HS-27A (cell line): ENCODE measurements at places on chromosomes 5 and 9.
A peak's percentile ranks its signal among the peaks of the same experiment; 100 is the strongest.

GRCh38 chr5:138457531-138458275 is 7.6 kb upstream of the EGR1 start:
- no peak for DNase-seq

DNA sequence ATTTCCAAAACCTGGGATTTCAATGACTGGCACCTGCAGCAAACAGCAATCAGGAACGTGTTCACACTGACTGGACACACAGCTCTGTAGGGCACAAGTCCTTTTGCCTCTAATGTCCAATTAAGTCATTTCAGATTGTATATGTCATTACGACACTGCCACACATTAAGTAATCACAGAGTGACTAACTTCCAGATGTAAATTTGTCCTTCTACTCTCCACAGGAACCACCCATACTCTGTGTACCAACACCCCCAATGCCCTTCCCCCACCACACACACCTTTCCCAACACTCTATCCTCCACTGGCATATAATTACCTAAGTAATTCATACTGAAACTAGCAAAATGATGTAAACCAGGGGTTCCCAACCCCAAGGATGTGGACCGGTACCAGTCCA is 30.5 kb downstream of the LARS1 start:
- no peak for DNase-seq

- no peak for DNase-seq
Observed at GRCh38 chr5:95424526-95424925, 33.4 kb downstream of the FAM81B start.

GRCh38 chr9:128390813-128391711 is 19.9 kb downstream of the URM1 start:
- DNase-seq = no peak

DNA sequence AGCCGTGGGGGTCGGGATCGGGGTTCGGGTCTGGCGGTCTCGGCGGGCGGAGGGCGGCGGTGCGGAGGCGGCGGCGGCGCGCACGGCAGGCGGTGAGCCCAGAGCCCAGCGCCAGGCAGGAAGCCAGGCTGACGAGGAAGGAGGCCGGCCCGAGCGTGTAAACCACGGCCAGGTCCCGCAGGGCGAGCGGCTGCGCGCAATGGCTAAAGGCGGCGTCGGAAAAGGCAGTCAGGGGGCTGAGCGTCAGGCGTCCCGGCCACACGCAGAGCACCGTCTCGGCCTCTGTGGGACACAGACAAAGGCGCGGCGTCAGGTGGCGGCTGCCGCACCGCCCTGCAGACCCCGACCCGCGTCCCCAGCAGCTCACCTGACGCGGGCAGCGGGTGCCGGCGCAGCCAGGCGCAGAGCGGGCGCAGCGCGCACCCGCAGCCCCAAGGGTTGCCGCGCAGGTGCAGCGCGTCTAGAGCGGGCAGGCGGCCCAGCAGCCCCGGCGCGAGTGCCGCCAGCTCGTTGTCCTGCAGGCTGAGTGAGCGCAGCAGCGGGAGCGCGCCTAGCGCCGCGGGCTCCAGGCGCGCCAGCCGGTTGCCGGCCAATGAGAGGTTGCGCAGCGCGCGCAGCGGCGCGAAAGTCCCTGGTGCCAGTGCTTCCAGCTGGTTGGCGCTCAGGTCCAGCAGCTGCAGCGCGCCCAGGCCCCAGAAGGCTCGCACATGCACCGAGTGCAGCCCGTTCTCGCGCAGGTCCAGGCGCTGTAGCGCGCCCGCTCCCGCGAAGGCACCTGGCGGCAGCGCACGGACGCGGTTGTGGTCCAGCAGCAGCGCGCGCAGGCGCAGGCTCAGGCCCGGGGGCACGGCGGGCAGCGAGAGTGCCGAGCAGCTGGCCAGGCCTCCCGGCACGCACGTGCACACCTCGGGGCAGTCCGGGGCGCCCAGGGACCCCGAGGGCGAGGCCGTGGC is 671 bp downstream of the LRRC26 start:
- no peak for DNase-seq

- no peak for DNase-seq
Observed at GRCh38 chr5:161027763-161028162, 175.8 kb upstream of the ATP10B start.

GRCh38 chr9:91897201-91897600 is 52.8 kb downstream of the ROR2 start:
- no peak for DNase-seq

DNA sequence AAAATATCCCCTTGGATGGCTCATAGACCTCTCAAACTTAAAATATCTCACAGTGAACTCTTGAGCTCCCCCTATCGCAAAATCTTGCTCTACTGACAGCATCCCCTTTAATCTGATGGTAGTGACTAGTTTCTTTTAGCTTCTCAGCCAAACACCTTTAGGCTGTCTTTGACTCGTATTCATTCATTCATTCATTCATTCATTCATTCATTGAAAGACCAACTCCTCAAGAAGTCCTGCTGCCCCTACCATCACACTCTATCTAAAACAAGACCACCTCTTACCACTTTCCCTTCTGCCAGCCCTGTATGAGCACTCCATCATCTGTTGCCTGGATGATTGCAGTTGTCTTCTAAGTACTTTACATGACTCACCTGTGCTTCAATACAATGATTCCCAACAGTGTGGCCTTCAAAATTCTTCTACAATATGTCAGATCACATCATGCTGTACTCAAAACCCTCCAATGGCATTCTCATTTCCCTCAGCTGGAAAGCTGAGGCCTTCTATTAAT is 46.8 kb downstream of the ITGA2 start:
- no peak for DNase-seq

DNA sequence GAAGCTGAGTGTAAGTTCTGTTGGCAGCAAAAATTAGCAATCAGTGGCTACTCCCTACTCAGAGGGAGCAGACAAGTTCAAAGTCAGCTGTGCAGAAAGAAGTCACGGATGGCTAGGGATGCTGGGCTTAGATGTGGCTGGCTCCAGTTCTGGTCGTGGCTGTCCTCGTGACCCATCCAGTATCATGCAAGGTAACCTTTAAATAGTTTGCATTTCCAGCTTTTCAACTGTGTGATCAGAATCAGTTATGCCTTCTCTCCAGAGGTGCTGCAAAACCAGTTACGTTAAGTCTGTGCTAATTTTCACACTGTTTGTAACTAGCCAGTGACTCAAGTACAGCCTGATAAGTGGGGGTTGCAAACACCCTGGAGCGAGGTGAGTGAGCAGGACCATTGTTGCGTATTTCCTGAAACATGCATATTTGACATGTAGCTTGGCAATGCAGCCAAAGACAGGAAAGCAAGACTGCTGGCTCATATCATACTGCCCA is 302.4 kb downstream of the ATPSCKMT start:
- DNase-seq = no peak

DNA sequence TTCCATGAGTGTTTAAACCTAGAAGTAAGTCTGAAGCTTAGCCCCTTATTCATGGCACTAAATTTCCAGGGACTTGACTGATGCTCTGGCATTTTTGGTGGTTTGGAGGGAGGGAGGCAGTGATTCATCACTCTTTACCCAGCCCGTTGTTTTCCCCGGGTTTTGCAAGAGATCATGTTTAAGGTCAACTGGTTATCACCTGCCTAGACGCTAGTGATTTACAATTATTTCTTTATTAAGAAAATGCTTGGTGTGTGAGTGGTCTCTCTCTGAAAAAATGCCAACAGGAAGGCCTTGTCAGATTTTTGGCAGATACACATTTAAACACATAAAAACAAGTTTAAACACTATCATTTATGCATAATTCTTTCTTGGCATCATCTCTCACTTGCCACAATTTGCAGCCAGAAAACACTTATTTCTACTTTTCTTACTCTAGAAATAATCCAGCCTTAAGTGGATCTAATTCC is 737.9 kb upstream of the ZNF608 start:
- DNase-seq = peak; percentile 30

DNA sequence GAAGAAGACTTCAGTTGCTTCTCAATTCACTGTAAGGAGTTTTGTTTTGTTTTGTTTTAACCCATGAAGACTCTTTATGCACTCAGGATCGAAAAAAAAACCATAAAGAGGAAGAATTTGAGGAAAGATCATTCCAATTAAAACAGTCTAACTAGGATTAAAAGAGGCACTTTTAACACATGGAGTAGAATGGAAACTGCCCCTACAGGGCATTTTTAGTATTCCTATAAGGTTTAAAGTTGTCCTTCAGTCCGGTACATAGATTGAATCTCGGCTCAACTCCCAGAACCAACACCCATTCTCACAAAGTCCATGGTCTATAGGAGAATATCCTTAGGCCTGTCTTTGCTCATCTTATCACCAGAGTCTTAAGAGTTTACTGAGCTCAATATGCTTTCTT is 469.6 kb downstream of the DTWD2 start:
- DNase-seq = no peak
